Endodermal cell (in vitro differentiated cells): ENCODE measurements at places on chromosomes 12 and 14.

- DNase-seq, result peak; percentile 45
Observed at GRCh38 chr12:1870998-1871917, 47.2 kb downstream of the CACNA2D4 start.

DNA sequence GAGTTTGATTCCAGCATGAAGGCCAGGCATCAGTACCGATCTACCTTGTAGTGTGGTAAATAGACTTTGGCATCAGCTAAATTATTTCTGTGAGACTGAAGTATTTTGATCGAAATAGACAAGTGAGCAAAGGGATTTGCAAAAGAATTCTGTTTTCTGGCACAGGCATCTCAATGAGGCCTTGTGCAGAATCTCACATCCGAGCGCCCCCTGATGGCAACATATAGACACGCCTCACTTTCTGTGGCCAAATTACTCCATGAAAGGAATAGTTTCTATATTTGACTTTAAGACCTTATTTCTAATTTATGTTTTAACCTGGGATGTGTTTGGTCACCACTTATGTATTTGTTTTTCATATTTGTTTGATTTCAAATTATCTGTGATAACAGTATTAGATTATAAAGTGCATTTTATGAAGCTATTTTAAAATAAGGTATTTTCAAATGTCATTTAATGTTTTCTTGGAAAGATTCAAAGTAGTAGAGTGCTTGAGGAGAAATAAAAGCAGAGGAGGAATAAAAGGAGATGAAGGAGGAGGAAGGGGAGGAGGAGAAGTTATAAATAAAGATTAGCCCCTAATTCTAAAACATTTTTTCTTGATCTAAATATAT, 731.9 kb downstream of the NRXN3 start:
- peak; percentile 80 for DNase-seq

DNA sequence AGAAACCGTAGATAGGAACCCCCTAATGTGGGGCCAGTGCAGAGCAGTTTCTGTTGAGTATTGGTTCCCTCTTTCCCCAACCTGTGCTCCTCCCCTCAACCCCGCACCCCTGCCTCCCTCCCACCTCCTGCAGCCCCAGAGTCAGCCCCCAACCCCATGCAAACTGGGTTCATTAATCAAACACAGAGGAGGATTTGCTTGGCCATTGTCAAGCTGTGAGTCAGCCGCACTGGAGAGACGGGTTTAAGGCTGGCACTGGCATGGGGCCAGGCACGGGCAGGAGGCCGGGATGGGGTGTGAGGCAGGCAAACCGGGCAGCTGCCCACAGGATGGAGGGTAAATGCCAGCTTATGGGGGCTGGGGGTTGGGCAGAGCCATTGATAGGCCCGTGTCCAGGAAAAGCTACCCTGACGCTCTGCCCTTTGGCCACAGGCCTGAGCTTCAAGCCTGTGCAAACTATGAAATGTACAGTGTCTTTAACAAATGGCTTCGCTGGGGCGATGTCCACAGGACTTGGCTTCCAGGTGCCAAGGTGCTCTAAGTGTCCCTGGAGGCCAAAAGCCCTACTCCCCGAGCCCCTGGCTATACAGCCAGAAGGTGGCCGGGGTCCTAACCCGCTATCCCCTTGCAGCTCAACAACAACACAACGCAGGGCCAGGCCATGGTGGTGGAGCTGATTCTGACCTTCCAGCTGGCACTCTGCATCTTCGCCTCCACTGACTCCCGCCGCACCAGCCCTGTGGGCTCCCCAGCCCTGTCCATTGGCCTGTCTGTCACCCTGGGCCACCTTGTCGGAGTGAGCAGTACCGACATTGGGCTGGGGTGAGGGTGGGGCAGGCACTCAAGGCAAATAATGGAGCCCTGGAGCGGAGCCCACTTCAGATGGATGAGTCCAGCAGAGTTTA, 1.4 kb downstream of the AQP5 start:
- peak; percentile 58 for DNase-seq

DNA sequence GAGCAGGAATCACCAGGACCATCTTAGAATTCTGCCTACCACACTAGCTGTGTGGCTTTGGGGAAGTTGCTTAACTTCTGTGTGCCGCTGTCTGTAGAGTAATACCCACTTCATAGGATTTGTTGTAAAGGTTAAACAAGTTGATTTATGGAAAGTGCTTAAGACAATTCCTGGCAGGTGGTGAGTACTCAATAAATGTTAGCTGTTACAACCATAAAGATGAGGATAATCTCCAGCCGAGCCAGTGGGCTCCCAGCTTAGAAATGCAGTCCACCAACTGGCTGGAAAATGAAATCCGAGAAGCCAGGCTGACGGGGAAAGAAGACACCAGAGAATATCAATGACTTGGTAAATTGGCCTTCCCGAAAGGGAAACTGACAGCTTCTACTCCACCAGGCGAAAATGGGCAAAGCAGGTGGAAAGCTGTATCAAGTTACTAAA, 173.5 kb downstream of the CHST11 start:
- no peak for DNase-seq

DNA sequence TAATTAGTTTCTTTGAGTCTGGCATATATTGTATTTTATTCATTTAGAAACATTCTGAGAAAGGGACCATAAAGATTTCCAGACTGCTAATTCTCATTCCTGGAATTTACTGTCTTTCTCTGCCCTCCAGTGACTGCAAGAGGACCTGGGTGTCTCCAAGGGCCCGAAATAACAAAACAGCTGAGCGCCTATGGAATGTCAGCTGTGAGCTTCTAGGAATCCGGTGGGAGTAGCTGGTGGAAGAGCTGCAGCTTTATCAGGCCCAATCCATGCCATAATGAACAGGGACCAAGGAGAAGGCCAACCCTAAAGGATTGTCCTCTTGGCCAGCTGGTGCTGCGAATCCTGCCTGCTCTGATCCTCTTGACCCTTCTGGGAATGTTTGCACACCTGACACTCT, 31.9 kb downstream of the RDH12 start:
- DNase-seq, result no peak

DNA sequence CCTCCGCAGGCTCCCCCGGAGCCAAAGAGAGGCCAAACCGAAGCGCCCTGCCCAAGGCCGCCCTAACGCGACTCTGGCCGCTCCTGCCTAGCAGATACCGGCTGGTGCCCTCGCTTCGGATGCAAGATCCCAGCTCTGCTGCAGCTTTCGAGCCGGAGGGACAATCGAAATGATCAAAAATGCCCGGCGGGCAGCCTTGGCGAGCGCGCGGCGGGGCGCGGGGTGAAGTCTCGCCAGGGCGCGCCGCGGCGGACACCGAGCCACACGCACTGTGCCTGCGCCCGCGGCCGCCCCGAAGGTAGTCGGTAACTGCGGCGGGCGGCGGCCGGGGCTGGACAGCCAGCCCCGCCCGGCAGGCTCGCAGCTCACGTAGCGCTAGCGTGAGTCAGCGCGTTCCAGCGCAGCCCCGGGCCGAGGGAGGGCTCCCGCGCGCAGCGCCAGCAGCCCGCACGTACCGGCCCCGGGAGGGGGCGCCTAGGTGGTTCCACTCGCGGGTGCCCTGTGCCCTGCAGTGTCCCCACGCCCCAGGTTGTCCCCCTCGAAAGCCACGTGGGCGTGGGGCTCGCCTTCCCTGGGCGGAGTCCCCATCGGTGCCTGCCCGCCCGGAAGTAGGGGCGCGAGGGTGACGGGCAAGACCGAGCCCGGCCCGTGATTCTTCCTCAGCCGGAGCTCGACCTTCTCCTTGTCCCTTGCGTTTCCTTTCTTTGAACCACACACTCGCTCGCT, 109.2 kb upstream of the EGLN3 start:
- peak; percentile 90 for DNase-seq
